ENCODE measurements at places on chromosomes 1 and 21.

DNA sequence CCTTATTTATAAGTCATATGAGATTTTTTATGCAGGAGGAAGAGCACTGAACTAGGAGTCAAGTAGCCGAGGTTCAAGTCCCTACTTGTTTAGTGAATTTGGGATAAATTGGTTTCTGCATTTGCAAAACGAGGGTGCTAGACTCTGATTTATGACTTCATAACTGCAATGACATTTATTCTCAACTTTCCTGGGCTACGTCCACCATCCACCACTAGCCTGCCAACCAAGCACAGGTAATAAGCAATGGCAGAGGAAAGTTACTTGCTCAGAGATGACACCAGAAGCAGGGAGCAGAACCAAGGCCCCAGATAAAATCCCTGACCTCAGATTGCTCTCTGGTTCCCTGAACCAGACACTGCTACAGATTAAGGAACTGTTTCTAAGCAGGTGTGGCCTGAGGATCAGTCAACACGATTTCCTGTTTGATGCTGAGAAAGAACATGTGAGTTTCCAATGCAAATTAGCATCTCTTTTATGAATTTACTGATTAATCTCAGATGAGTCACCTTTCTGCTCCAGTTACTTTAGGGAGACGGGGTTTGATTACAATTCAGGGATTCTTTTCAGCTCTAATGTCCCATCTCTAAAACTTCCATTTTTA is 52.7 kb downstream of the PLPP3 start:
- no peak for DNase-seq

GRCh38 chr1:99236756-99237155 is 27.5 kb upstream of the PLPPR4 start:
- no peak for DNase-seq

GRCh38 chr1:204445860-204446412 is 34.3 kb upstream of the PPP1R15B start:
- DNase-seq = peak; percentile 10

- DNase-seq = no peak
Measured at GRCh38 chr1:89842567-89843272, 21.9 kb downstream of the LRRC8D start.

DNA sequence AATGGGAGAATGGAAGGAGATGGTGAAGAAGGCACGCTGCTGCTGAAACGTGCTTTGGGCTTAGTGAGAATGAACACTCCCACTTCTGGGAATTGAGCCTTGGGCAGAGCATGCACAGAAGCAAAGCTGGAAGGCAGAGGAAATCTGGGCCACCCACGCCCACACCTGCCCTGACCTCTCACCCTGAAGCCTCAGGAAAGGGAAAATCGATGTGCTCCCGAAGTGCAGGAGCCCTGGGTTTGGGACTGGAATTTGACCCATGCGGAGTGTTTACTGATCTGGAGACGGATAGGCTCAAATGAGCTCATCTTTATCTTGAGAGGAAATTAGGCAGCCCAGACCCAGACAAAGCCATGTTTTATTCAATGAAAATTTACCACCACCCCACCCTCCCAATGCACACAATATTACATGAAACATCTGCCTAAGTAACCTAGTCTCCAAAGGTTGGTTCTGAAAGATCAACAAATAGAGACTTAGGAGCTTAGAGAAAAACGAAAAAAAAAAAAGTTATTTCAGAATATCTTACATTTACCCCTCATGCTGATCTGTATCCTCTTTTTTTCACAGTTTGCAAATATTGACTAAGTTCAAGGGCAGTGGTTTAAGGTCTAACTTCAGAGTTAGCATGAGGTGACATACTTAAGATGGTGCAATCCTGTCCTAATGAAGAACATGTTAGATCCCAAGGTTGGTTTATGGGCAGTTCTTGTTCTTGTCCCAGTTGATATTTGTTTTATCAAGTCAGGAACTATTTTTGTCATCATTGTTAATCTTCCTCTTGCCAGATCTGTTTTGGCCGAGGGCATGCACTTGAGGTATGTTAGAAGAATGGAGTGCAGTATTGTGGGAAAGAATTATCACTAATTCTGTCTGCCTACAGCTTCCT is 63.0 kb downstream of the PROX1 start:
- DNase-seq = no peak

DNA sequence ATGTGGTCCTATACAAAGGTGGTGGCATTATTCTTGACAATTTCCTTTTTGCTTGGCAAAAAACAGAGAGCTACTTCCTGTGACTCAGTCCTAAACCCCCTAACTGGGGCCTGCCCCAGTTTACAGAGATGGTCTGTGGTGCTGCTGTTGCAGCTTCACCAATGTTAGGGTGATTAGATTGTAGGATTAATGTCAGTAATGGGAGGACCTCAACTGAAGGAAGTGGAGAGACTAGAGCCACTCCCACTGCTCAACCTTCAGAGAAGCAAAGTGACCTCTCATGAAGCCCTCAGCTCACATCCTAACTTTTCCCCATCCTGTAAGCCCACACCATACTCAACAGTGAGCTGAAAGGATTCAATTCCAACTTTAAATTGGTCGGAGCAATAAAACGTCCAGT is 3.6 kb downstream of the S100A6 start:
- no peak for DNase-seq

All from NCI-H345 (cell line).